ENCODE measurements at places on chromosomes 3 and 15.

DNA sequence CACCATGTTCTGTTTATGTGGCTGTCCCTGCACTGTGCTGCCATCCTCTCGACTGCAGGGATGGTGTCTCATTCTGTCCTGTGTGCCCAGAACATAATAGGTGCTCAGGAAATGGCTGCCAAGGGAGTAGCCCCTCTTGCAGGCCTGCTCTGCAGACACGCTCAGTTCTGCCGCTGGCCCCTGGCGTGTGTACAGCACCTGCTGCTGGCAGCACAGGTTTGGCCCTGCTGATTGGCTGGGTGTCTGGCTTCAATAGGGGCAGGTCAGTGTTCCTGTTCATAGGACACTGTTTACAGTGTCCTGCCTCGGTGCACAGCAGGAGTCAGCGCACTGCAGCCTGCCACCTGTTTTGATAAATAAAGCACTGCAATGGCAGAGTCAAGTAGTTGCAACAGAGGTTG, 146.9 kb downstream of the DNAJB8 start:
- no peak for DNase-seq

- no peak for DNase-seq
Measured at GRCh38 chr3:4980229-4981203, 1.3 kb downstream of the BHLHE40 start.

GRCh38 chr15:89329329-89330084, 5.1 kb downstream of the POLG start:
- no peak for DNase-seq

DNA sequence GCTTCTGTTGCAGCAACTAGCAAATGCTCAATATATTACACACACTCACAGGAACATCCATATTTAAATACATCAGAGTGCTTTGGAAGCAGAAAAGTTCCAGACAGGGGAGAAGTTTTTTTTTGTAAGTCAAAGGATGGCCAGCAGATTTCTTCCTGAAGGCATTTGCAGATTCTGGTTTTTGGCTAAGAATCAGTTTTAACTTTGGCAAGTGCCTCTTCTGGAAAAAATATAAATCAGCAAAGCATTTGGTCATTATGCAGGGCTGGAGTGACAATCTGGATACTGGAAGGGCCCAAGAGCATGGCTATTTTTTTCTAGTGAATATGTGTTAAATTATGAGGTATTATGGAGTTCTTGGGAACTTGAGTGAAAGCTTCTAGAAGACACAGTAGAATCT, 495.3 kb upstream of the ARPP21 start:
- no peak for DNase-seq

GRCh38 chr3:37466660-37467359, 292.4 kb upstream of the LRRFIP2 start:
- DNase-seq = no peak

DNA sequence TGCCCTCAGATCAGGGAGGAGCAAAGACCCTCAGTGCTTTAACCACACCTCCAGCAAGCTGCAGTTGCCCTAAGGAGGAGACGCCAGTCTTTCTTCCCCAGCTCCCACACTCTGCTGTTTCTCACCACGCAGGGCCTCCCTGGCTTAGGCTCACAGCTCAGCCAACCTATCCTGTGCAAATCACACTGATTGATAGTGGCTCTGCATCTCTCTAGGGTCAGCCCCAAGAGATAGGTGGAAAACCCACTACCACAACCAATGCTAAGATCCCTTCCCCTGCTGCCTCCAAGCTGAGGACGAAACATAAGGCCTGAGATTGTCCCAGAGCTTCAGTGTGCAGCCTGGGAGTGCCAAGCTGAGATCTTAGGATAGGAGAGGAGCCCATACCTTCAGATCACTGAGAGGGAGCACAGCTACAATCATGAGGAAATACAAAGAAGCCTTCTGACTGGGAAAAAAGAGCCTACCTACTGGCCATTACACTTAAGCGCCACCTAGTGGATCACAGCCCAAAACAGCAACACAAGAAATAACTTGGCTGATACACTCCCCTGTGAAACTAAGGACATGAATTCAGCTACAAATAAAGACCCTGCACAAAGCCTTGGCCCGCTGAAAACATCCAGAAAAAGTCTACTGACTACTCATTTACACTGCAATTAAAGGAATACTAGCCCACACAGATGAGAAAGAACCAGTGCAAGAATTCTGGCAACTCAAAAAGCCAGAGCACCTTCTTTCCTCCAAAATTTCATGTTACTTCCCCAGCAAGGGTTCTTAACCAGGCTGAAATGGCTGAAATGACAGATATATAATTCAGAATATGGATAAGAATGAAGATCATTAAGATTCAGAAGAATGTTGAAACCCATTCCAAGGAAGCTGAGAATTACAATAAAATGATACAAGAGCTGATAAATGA, 271.5 kb upstream of the DCBLD2 start:
- DNase-seq = peak; percentile 32

GRCh38 chr3:120350401-120350941, 1.3 kb upstream of the LRRC58 start:
- no peak for DNase-seq

- no peak for DNase-seq
Measured at GRCh38 chr15:79811406-79812405, 85.1 kb downstream of the MTHFS start.

- DNase-seq = no peak
Measured at GRCh38 chr3:98763076-98763475, at the start of gene ST3GAL6. TSS of gene ST3GAL6 (plus strand) at chr3:98763340. CDS start at chr3:98768441, 5,101 bp downstream.

- DNase-seq = no peak
Measured at GRCh38 chr3:140236836-140237501, 302.0 kb downstream of the CLSTN2 start.

- peak; percentile 93 for DNase-seq
Measured at GRCh38 chr15:100721758-100722550, 119.6 kb downstream of the ASB7 start.

- DNase-seq = no peak
Measured at GRCh38 chr15:99157456-99157855, 52.6 kb downstream of the SYNM start.

GRCh38 chr15:66112388-66112787, 141.2 kb downstream of the MEGF11 start:
- DNase-seq = no peak

- no peak for DNase-seq
Measured at GRCh38 chr15:55879181-55879580, 114.2 kb downstream of the NEDD4 start.

- no peak for DNase-seq
Measured at GRCh38 chr3:163890661-163891060, 1187.6 kb downstream of the SI start.

DNA sequence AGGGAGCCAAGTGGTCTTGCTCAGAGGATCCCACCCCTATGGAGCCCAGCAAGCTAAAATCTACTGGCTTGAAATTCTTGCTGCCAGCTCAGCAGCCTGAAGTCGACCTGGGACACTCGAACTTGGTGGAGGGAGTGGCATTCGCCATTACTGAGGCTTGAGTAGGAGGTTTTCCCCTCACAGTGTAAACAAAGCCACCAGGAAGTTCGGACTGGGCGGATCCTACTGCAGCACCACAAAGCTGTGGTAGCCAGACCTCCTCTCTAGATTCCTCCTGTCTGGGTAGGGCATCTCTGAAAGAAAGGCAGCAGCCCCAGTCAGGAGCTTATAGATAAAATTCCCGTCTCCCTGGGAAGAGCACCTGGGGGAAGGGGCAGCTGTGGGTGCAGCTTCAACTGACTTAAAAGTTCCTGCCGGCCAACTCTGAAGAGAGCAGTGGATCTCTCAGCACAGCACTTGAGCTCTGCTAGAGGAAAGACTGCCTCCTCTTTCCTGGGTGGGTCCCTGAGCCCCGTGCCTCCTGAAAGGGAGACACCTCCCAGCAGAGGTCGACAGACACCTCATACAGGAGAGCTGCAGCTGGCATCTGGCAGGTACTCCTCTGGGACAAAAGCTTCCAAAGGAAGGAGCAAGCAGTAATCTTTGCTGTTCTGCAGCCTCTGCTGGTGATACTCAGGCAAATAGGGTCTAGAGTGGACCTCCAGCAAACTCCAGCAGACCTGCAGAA, 576.3 kb upstream of the NECTIN3 start:
- no peak for DNase-seq

DNA sequence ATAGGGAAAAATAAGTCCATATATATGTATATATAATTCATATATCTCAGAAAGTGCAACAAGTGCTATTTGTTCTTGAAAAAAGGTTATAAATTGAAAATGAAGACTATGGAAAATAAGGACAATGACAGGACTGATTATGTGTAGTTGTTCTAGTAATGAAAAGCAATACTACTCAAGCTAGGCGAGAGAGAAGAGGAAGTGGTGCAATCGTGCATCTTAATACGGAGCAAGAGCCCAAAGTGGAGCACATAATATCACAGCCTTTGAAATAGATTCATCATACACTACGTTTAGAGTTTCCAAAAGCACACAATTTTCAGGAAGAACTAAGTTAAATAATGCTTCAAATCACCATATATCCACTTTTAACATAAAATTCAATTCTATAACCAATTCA, 87.9 kb downstream of the ULK4 start:
- no peak for DNase-seq

DNA sequence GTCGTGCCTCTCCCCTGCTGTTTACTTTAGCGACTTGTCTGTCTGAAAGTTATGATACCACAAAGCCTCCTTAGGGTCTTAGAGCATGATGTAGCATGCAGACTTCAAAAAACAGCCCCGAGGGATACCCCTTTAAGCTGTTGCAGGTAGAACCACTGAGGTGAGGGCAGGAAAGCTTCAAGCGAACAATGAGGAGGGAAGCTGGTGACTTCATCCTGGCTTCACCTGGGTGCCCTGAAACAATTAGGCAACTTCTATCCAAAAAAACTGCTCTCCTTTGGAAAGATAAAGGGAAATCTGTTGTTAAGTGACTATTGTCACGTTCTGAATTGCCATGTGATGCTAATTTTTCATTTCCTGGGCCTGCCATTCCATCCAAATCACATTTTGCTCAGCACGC, 231.6 kb downstream of the SOX2 start:
- no peak for DNase-seq

GRCh38 chr3:161217496-161217895, 3.6 kb upstream of the NMD3 start:
- DNase-seq = no peak

GRCh38 chr15:78272316-78272715, 8.0 kb downstream of the DNAJA4 start:
- DNase-seq = no peak

GRCh38 chr3:159150180-159150579, 348.3 kb downstream of the MFSD1 start:
- DNase-seq = no peak

DNA sequence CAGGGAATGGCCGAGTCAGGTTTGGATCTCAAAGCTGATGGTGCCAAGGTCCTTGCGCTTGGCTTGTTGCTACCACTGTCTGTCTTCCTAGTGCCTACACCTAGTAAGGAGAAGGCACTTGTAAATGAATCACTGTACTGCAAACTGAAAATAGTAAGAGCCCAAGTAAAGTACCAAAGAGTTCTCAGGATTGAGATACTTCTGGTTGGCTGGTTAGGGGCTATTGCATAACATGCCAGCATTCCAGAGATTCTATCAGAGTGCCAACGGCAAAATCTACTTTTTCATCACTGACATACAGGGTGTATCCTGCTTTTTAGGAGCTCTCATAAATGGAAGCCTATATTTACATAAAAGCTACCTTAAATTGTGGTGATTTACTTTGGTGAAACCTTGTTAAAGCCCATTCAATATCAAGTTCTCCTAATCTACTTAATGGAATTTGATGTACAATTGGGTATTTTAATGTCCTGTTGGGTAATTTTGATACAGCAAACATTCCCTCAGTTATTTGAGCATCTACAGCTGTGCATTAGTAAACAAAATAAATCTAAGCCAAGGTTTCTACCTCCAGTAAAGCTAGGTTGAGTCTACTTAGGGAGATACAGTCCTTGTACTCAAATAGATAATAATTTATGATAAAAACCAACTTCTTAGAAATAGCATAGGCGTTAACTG, 30.7 kb upstream of the CHD2 start:
- no peak for DNase-seq

GRCh38 chr15:74868059-74868458, 5.1 kb downstream of the SCAMP2 start:
- DNase-seq = no peak

GRCh38 chr3:131690800-131691199, 188.0 kb upstream of the MRPL3 start:
- DNase-seq = no peak

DNA sequence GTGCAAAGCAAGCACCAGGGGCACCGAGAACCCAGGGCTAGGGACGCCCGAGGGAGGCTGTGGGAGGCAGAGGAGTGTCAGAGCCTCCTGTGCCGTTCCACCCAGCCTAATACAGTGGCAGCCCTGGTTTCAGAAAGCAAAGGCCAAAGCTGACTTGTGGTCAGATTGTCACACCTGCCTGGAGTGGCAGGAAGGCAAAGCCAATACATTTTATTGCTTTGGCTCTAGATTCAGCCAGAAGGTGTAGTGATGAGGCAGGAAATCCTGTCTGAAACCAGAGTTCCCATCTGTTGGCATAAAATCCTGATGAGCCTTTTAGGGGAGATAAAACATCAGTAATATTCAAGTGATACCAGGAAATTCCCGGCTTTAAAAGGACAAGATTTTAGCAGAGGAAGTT, 168.3 kb downstream of the SLCO3A1 start:
- no peak for DNase-seq

- no peak for DNase-seq
Measured at GRCh38 chr15:68054628-68055223, 611 bp downstream of the PIAS1 start.

- DNase-seq = no peak
Measured at GRCh38 chr3:36969540-36970432, 23.1 kb downstream of the EPM2AIP1 start.

DNA sequence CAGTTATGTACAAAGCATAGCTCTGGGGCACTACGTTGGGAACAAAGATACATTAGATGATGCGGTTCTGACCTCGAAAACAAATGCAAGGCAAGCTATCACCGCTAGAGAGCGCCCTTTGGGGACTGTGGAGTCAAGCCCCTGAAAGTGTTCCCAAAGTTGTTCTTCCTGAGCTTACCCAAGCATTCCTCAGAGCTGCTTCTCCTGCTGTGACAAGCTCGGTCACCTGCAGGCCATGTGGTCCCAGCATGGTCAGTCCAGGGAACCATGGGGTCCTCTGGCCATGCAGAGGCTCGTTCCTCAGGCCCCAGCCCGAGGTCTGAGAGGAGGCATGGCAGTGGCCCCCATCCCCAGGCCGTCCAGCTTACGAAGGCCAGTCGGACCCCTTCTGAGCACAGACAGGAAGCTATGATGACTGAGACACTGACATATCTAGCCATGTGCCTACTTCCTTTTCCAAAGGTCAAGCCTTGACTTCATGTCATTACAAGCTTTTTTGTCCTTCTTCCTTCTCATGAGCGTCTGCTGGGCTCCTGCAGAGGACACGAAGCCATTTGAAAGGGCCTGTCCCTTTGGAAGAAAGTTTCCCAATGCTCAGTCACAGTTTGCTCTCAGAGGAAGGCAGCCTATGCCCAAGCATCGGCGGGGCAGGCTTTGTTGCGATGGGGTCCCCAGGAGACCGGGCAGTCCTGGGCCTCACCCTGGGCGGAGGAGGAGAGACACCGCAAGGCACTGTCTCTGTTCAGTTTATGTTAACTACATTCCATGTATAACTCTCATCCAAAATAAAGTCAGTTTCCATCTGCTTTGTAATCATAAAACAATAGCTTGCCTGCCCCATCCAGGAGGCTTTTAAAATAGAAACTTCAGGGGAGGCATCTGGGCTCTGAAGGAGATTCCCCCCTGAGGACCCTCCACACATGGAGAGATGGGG, 79.3 kb downstream of the ATP10A start:
- DNase-seq = no peak

GRCh38 chr3:171811295-171811912, 1.1 kb upstream of the PLD1 start:
- DNase-seq = peak; percentile 83
